ENCODE measurements at places on chromosomes 2 and 18.

- no peak for DNase-seq
These were observed 91.8 kb downstream of the TPO start for GRCh38 chr2:1505031-1505441.

- DNase-seq: no peak
These were observed 69.2 kb upstream of the EPHA4 start for GRCh38 chr2:221641181-221641871.

DNA sequence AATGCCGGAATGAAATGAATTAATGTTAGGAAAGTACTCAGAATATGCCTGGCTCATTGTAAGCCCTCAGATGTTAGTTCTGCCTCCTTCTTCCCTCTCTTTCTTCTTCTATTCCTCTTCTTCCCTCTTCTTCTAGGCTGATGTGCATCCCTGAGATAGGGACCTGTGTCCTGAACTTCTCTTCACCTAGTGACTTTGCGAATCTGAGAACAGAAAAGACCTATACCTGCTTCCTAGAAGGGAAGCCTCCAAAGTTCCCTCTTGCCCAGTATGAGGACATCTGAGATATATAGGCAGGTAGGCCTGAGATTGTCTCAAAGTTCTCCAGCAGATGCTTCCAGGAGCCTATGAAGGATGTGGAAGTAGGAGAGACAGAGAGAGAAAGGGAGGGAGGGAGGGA lies 8.1 kb upstream of the CYP27A1 start:
- no peak for DNase-seq

- DNase-seq: peak; percentile 96
These were observed 117.3 kb downstream of the LPIN1 start for GRCh38 chr2:11863513-11864328.

- DNase-seq: peak; percentile 36
These were observed 676 bp downstream of the ACTR2 start for GRCh38 chr2:65228263-65228750.

DNA sequence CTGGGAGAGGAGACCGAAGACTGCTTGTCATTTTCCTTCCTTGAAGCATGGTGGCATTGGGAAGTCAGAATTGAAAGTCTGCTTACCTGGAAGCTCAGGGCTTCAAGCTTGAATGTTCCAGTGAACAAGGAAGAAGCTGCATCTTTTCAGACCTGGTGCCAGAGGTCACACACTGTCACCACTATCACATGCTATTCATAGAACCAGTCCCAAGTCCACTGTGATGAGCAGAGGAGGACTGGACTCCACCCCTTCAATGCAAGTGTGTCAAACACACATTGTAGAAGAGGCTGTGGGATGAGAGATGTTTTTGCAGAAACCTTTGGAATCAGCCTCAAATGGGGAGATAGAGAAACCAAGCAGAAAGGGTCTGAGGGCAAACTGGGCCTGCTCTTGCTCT lies 81.4 kb downstream of the LYPD1 start:
- no peak for DNase-seq

GRCh38 chr2:119482481-119483394 lies 41.5 kb downstream of the SCTR start:
- DNase-seq: peak; percentile 10

GRCh38 chr2:200777275-200777674 lies 34.4 kb upstream of the BZW1 start:
- no peak for DNase-seq

GRCh38 chr2:40415391-40415790 lies 36.5 kb downstream of the SLC8A1 start:
- DNase-seq: no peak

DNA sequence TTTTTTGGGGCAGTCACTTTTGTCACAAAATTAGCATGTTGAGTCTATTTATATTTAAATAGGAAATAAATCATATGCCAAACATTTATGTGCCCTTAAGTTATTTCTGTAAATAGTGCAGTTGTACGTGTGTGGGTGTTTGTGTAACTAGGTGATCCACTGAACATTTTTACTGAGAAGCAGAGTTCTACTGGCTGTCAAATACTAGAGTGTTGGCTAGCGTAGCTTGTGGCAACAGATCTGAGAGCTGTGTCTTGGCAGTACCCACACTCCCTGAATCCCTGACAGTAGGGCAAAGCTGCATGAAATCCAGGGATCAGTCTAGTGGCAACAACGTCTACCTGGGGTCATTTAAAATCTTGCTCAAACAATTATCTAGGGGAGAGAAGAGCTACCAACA lies 273.1 kb upstream of the SLC8A1 start:
- DNase-seq: no peak

- DNase-seq: no peak
These were observed 61.9 kb upstream of the CABYR start for GRCh38 chr18:24076950-24077349.

DNA sequence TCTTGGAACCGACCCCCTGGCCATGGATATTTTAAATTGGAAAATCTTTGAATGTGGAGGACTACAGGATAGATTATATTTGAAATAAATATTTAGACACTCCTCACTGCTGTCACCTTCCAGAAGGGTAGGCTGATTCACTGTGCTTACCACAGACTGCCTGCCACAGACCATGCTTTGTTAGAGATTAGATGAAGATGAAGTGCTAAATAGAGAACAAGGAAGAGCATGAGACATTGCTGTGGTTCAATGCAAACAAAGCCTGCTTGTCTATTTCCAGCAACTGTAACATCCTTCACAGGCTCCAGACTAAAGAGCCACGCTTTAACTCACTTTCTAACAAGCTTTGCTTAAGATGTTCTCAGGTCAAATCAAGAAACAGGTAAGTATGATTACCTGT lies 81.0 kb upstream of the TMEM17 start:
- no peak for DNase-seq

- no peak for DNase-seq
These were observed 521.3 kb downstream of the METTL4 start for GRCh38 chr18:2049986-2050385.

GRCh38 chr2:19607931-19608771 lies 249.7 kb upstream of the OSR1 start:
- DNase-seq: peak; percentile 79

DNA sequence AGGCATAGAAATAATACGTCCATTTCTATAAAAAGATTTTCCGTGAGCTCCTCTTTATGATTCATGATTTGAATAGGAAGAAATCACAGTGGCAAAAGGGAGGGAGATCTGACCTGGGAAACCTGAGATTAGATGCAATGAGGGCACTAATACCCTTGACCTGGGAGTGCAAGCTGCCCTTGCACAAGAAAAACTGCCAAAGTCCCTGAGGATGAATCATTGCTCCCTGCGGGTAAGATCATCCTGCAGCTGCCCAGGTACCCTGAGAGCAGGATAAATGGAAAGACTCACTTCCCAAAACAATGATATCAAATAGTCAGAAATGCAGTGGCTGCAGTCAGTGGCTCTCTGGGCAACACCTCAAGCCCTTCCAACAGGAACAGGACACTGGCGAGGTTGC lies 11.6 kb downstream of the FHL2 start:
- DNase-seq: no peak

GRCh38 chr2:132448771-132449170 lies 32.2 kb downstream of the GPR39 start:
- peak; percentile 40 for DNase-seq

Data from fibroblast of gingiva (primary cell).